Substantia nigra (tissue), 51 donors: ENCODE measurements at places on chromosomes 2 and 18.

DNA sequence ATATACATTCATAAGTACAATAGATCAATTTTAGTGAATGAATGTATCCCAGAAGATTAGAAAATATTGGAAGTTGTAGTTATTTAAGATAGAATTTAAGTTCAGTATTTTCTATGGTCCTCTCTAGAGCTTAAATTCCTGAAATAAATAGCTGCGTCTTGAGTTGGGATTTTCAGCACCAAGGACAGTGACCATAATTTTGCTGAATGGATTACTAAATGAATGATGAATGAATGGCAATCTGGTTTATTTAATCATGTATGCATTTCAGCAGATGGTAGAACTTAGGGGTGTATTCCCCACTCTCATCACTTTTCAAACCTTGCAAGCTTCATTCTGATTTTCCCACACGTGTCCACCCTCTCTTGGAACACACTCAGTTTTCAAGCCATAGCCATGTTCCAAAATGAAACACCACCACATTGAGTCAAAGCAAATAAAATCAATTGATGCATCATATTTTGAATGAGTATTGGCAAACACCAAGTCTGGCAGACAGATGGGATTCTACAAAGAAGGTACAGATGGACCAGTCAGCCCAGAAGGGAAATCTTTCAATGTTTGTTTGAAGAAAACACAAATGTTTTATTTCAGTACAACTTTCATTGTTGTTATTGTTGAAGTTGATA lies 362.2 kb upstream of the NXPH2 start:
- DNase-seq: no peak

DNA sequence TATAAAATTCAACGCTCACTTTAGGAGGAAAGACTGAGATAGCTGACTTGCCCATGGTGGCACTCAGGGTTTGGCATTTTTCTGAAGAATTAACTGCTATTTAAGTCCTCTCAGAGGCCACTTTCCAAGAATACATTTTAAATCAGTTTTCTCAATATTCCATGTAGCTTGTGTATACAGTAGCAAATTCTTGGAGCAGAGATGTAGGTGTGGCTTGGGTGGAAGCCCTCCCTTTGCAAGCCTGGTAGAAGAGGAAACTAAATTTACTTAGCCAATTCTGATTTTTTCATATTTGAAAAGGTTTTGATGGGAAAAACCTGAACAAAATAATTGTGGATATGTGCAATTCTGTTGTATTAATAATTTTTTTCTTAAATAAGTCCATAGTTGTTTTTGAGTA lies 14.0 kb upstream of the ITGAV start:
- no peak for DNase-seq

GRCh38 chr2:166333801-166334200 lies 41.9 kb downstream of the SCN9A start:
- DNase-seq: no peak

GRCh38 chr2:203551778-203552177 lies 16.7 kb upstream of the RAPH1 start:
- no peak for DNase-seq

DNA sequence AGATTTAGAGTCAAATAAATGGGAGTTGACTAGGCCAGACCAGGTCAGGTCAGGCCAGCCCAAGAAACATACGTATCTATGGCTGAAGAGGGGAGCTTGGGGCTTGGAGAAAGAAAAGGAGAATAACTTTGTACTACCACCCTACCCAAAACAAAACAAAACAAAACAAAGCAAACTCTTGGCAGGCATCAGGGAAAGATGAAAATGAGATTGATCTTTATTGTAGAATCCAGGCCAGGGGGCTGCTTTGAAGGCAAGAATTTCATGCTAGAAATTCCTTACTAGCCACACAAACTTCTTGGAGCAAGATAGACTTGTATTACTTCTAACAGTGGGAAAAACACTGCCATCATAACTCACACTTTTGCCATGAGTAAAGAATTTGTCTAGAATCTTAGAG lies 26.2 kb downstream of the QPCT start:
- DNase-seq: no peak

GRCh38 chr2:228646061-228646460 lies 464.6 kb upstream of the SPHKAP start:
- DNase-seq: no peak

GRCh38 chr2:229784791-229785190 lies 70.4 kb upstream of the DNER start:
- no peak for DNase-seq

- no peak for DNase-seq
Observed at GRCh38 chr2:124683536-124684428, 658.7 kb downstream of the CNTNAP5 start.
